ENCODE measurements at places on chromosomes 3 and 15.

DNA sequence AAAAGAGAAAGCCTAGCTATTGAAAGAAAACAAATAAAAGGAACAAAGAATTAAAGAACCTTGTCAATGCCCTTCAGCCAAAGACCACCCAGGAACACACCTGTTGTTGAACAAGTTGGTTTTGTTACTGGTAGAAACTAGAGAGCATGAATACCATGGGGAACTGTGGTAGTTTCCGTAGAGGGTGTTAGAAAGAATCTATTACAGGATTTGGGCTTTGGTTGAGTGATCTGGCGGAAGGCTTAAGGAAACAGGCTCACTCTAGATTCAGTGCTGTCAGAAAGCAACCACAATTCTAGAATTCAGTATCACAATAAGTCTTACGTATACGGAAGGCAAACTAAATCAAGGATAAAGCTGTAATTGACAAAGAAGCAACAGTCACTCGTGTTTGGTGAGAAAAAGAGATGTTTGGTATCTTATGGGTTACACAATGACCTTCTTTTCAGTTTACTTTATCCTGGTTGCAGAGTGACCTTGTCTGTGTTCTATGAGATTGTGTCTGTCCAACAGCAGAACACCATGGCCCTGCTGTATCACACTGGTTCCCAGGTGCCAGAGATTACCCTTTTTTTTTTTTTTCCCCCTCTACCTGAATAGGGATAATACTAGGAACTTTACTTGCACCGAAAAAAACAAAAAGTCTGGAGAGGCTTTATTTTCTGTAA is 265.9 kb downstream of the SHQ1 start:
- no peak for DNase-seq

GRCh38 chr15:84778194-84778593 is 29.8 kb downstream of the ZNF592 start:
- no peak for DNase-seq

GRCh38 chr15:86165265-86166211 is 85.9 kb downstream of the AGBL1 start:
- DNase-seq, result no peak

GRCh38 chr3:168342946-168343850 is 247.5 kb upstream of the GOLIM4 start:
- no peak for DNase-seq

- DNase-seq, result no peak
Measured at GRCh38 chr3:23840521-23840920, 34.8 kb downstream of the UBE2E1 start.

DNA sequence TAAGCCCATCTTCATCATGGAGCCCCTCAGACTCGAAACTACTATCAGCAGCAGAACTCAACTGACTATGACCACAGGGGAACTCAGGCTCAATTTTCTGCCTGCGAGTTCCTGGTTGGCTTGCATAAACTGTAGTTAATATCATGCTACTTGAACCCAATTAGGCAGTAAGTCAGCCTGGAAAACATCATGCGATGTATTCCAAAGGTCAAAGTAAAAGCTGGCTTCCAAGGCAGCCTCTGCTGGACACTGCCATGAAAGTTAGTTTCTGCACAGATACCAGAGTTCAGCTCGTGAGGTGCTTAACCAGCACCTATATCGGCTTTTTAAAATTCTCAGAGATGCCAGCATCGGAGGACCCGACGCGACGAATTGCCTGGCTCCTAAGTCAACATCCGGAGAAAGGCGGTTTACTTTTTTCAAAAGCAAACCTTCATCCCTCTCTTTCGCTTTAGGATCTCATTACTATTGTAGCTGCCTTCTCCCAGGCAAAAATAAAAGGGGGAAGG is 3.8 kb downstream of the ANP32A start:
- DNase-seq, result no peak

GRCh38 chr3:25904206-25904605 is 114.3 kb downstream of the OXSM start:
- no peak for DNase-seq

DNA sequence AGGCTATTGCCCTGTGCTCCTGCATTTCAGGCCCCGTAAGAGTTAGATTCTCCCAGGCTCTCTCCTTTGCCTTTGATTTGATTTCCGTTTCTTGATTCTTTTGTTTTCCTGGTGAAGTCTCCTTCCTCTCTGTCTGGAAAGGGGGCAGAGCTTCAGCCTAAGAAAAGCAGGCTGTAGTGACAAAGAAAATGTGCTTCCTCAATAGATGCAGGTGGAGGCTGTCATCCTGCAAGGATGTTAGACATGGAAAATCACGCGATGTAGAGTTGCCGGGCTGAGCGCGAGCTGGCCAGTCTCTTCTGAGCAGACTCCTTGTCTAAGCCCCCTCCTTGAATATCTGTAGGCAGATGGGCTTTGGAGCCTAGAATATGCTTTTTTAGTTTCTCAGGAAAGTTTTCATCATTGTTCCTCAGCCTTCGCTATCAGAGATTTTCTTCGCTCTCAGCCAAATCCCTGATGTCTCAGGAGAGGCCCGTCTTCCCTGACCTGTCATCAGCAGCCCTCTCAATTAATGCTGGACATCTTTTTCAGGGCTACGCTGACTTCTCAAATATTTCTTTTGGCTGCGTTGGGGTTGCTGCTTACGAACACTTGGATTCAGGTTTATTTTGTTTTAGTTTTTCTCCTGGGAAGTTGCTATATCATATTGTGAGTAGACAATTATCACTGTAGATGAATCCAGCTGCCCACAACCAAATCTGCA is 163.6 kb downstream of the ITPR1 start:
- no peak for DNase-seq

- DNase-seq, result no peak
Measured at GRCh38 chr15:53461677-53462076, 297.8 kb downstream of the WDR72 start.

DNA sequence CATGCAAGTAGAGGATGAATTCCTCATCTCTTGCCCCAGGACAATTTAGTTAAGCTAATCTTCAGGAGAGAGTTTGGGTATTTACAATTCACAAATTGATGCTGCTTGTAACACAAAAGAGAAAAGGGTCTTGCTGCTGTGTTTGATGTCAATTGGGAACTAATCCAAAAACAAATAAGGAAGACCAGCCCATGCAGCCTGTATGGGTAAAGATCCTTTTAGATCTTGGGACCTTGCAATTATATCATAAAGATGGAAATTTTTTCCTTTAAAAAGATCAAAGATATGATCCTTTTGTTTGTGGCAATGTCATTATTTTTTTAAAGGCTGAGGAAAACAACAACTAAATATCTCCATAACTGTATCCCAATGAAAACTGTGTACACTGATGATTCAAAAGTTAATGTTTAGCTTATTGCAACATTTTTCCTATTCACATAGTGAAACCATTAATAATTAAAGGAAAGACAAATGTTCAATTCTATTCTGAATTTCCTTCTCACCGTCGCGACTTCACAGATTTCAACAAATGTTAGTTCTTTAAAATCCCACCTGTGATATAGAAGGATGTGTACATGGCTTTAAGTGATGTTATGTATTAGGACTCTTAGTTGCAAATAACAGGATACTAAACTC is 40.2 kb downstream of the TMEM212 start:
- no peak for DNase-seq

DNA sequence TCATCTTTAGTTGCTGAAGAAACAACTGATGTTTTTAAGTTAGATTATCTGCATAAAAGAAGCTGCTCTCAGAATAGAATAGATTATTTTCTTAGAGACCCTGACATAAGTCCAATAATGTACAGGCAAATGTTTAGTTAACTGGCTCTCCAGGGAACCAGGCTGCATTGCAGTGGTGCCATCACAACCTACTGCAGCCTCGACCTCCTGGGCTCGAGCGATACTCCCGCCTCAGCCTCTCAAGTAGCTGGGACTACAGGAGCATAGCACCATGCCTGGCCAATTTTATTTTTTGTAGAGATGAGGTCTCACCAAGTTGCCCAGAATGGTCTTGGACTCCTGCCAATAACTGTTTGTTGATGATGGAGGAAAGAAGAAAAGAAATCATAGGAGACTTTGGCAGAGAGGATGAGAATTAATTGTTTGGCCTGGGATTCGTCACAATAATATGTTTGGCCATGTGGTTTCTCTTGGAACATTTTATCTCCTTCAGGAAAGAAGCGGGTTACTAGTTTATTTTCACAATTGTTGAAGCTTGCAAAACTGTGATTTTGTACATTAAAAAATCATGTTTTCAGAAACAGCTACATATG is 429.2 kb downstream of the CADM2 start:
- no peak for DNase-seq

DNA sequence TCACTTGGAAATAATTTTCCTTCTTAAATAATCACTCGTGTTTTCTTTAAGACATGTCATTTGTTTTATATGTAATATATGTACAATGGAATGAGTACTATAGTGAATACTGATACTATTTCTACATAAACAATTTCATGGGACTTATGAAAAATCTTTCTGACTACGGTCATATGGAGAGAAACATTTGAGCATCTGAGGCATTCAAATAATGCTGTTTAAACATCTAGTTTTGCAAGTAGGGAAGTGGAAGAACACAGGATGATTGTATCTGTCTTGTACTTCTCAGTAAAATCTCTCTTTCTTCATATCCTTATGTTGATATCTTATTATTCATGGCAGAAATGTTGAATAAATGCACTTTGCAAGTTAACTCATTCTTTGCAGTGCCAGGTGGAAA is 599.5 kb upstream of the KCNMB2 start:
- DNase-seq, result no peak

Data from CD4-positive, alpha-beta T cell treated with Interleukin-17A for 1 hour (primary cell).